ENCODE measurements at places on chromosomes 7 and 10. TPM values are rescaled to one million over a fixed set of nuclear protein-coding genes. Genes with fewer than 3 reads are reported as not detected.

GRCh38 chr10:56785292-56785691 is 424.2 kb upstream of the ZWINT start:
- no peaks in the 10 kb centered on the region for H3K27me3 ChIP-seq
- H3K4me3 ChIP-seq = no peak overlapping the region
- no peak overlapping the region for H3K27ac ChIP-seq
- H3K4me1 ChIP-seq = no peaks in the 10 kb centered on the region
- no peaks in the 10 kb centered on the region for H3K36me3 ChIP-seq

Gene CLRN3
- polyA plus RNA-seq = 84.5 TPM

DNA sequence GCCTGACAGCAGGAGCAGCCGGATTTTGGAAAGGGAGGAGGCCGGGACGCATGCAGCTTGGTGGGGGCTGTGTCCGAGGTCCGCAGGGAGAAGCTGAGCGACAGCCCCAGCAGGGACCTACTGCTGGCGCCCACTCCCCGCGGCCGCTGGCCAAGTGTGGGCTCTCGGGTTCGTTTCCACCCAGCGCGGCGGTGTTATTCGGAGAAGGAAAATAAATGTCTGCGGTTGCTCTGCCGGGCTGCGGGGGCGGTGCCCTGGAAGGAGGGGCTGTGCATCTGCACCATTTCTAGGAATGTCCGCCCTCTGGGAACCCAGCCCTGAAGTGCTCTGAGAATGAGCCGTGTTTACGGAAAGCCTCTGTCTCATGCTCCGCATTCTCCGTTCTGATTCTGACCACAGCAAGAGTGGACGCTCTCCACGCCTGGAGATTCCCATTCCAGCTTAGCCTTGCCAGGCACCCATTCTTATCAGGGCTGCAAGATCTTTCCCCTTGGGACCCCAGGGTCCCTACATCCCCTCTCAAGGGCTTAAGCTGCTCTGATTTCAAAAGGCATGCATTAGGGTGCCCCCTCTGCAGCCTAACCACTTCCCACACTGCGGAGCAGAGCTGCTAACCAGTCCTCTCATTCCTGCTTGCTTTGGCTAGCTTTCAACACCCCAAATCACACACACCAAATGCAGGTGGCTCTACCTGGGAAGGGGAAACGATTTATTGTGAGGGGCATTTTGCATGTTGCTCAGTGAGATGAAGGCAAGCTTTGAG is 256.6 kb upstream of the GLI3 start:
- no peaks in the 10 kb centered on the region for H3K36me3 ChIP-seq
- DNase-seq = peak; percentile 3
- no peaks in the 10 kb centered on the region for H3K4me1 ChIP-seq
- peaks cover 14% of the 10 kb centered on the region for H3K27me3 ChIP-seq
- peak overlapping the region; percentile 28 for H3K27ac ChIP-seq
- H3K4me3 ChIP-seq = peak overlapping the region; percentile 45

- H3K4me3 ChIP-seq = no peak overlapping the region
- DNase-seq = no peak
- no peaks in the 10 kb centered on the region for H3K27me3 ChIP-seq
- H3K4me1 ChIP-seq = no peaks in the 10 kb centered on the region
- no peak overlapping the region for H3K27ac ChIP-seq
- no peaks in the 10 kb centered on the region for H3K36me3 ChIP-seq
These were observed 101.6 kb downstream of the ABLIM1 start for GRCh38 chr10:114556236-114557122.

- H3K36me3 ChIP-seq = no peaks in the 10 kb centered on the region
- no peak overlapping the region for H3K27ac ChIP-seq
- H3K4me1 ChIP-seq = peaks cover 2% of the 10 kb centered on the region
- DNase-seq = no peak
- H3K4me3 ChIP-seq = no peak overlapping the region
These were observed 16.0 kb downstream of the TCAF1 start for GRCh38 chr7:143885951-143886350.

Gene PDE6C
- polyA plus RNA-seq = not detected

Gene FAM25A
- not detected for polyA plus RNA-seq

- DNase-seq = no peak
- no peak overlapping the region for H3K27ac ChIP-seq
- H3K27me3 ChIP-seq = no peaks in the 10 kb centered on the region
- no peaks in the 10 kb centered on the region for H3K36me3 ChIP-seq
These were observed 22.9 kb downstream of the GSAP start for GRCh38 chr7:77393261-77393660.

Gene HTR5A
- not detected for polyA plus RNA-seq

GRCh38 chr10:124997771-124998623 is 56.1 kb downstream of the ZRANB1 start:
- DNase-seq = no peak
- H3K4me3 ChIP-seq = no peak overlapping the region

Gene TLX1
- polyA plus RNA-seq = 1.6 TPM

GRCh38 chr7:121397822-121398221 is 1.7 kb upstream of the FAM3C start:
- H3K4me3 ChIP-seq = no peak overlapping the region
- peak; percentile 65 for DNase-seq
- peaks cover 4% of the 10 kb centered on the region for H3K4me1 ChIP-seq
- H3K27me3 ChIP-seq = no peaks in the 10 kb centered on the region
- no peak overlapping the region for H3K27ac ChIP-seq

DNA sequence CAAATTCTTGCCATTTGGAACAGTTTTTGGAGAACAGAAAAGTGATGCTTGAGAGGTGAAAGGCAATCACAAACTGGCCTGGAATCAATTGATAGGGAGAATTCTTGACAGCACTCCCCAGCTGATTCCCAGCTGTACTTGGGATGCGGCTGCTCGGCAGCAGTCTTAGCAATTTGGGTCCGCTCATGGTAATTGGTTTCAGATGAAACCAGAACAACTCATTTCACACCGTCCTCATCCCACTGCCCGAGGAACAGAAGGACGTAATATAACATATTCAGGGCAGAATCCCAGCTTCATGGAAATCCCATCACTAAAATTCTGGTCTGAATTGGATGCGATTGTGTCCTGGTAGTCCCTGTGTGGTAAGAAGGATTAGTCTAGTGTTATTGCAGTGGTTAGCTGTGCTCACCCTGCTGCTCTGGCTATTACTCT is 223.3 kb upstream of the FERD3L start:
- no peak overlapping the region for H3K27ac ChIP-seq
- no peaks in the 10 kb centered on the region for H3K36me3 ChIP-seq
- no peaks in the 10 kb centered on the region for H3K4me1 ChIP-seq
- no peaks in the 10 kb centered on the region for H3K27me3 ChIP-seq

Gene PSTK
- polyA plus RNA-seq = 1.4 TPM

Gene LFNG
- polyA plus RNA-seq = 19.6 TPM

DNA sequence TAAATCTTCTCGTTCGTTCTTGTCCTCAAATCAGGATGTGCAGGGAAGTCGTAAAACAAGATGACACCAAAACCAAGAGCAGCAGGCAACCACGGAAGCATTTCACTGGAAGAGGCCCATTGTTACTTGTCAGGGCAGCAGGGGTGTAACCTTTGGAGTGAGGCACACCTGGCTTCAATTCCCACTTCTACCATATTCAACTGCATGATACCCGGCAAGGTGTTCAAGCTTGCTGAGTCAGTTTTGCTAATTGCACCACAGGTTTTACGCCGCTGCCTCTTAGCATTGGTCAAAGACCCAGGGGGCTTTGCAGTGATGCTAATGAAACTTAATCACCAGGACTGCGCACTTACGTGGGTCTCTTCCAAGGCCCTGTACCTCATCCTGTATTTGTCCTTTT is 50.0 kb upstream of the PTER start:
- H3K4me3 ChIP-seq = no peak overlapping the region
- H3K36me3 ChIP-seq = no peaks in the 10 kb centered on the region
- H3K4me1 ChIP-seq = no peaks in the 10 kb centered on the region
- H3K27ac ChIP-seq = no peak overlapping the region

DNA sequence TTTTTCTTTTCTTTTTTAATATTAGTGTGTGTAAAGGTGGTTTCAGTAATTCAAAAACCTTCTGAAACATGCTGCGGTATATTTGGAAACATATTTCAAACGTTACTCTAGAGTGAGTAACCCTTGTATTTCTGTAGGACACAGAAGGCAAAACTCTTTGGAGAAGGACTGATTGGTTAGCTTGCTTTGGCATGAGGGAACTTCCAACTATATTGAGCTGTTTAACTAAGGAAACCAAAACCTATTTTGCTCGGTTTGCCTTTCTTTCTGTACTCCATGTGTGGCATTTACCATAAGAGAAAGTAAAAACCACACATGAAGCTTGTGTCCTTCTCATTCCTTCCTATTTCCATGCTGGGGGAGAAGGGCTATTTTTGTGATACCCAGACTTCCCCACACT is 149.8 kb downstream of the DYNC1I1 start:
- no peak overlapping the region for H3K27ac ChIP-seq
- H3K4me3 ChIP-seq = no peak overlapping the region
- H3K27me3 ChIP-seq = no peaks in the 10 kb centered on the region
- H3K36me3 ChIP-seq = no peaks in the 10 kb centered on the region
- DNase-seq = no peak

- peak overlapping the region; percentile 79 for H3K27ac ChIP-seq
- no peak overlapping the region for H3K4me3 ChIP-seq
- H3K36me3 ChIP-seq = no peaks in the 10 kb centered on the region
- H3K4me1 ChIP-seq = peaks cover 2% of the 10 kb centered on the region
These were observed 9.2 kb downstream of the ITPRIP start for GRCh38 chr10:104328896-104329710.

DNA sequence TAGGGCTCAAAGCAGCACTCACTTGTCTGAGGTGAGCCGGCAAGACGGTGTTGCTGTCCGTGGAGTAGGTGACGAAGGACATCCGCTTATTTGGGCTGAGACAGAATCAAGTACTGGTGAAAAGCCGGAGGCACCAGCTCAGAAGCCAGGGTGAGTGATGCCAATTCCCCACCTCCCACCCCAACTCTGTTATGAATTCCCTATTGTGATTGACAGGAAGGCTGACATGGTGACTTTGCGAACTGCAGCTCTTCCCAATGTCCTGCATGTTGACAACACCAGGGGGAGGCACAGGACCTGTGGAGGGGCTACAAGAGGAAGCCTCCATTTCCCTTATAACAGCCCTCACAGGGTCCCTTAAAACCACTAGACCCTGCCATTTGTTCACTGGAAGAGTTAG is 52.3 kb upstream of the MSMB start:
- H3K4me1 ChIP-seq = no peaks in the 10 kb centered on the region
- H3K4me3 ChIP-seq = no peak overlapping the region
- no peaks in the 10 kb centered on the region for H3K27me3 ChIP-seq
- H3K36me3 ChIP-seq = no peaks in the 10 kb centered on the region
- H3K27ac ChIP-seq = no peak overlapping the region

DNA sequence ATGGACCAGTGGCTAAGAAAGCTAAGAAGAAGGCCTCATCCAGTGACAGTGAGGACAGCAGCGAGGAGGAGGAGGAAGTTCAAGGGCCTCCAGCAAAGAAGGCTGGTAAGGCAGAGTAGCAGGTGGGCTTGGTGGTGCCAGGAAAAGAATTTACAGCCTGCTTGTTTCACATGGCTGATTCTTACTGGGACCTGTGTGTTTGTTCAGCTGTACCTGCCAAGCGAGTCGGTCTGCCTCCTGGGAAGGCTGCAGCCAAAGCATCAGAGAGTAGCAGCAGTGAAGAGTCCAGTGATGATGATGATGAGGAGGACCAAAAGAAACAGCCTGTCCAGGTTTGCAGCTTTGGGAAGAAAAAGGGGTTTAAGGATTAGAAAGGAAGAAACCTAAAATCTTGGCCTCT is 5.0 kb downstream of the NOLC1 start:
- no peak overlapping the region for H3K27ac ChIP-seq
- H3K4me3 ChIP-seq = no peak overlapping the region
- H3K36me3 ChIP-seq = peaks cover 39% of the 10 kb centered on the region
- H3K27me3 ChIP-seq = no peaks in the 10 kb centered on the region

GRCh38 chr10:78045237-78045636 is 11.6 kb downstream of the RPS24 start:
- H3K27ac ChIP-seq = no peak overlapping the region
- no peaks in the 10 kb centered on the region for H3K27me3 ChIP-seq
- no peaks in the 10 kb centered on the region for H3K4me1 ChIP-seq
- no peak for DNase-seq

Gene SLC26A5
- 0.03 TPM for polyA plus RNA-seq

DNA sequence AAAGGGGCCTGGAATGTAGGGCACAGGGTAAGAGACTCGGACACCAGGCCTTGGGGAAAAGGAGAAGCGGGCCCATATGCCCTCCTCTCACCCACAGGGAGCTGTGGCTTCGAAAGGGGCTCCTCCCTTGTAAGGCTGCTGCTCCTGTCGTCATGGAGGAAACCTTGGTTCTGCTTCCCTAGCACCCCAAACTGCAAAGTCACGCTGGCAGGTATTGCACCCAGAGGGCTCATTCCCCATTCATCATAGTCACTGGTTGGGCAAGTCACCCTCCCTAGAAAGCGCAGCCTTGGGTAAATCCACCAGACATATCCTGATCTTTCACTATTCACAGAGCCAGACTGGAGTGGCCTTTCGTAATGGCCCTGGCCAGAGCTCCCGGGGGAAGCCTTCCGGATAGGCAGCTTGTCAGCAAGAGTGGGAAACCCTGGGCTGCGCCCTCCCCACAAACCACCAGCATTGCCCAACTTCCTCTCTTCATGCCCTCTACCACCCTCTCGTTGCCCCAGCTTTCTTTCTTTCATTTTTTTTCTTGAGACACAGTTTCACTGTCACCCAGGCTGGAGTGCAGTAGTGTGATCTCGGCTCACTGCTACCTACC is 121.0 kb downstream of the HIP1 start:
- no peaks in the 10 kb centered on the region for H3K36me3 ChIP-seq
- no peak overlapping the region for H3K4me3 ChIP-seq
- H3K4me1 ChIP-seq = no peaks in the 10 kb centered on the region

DNA sequence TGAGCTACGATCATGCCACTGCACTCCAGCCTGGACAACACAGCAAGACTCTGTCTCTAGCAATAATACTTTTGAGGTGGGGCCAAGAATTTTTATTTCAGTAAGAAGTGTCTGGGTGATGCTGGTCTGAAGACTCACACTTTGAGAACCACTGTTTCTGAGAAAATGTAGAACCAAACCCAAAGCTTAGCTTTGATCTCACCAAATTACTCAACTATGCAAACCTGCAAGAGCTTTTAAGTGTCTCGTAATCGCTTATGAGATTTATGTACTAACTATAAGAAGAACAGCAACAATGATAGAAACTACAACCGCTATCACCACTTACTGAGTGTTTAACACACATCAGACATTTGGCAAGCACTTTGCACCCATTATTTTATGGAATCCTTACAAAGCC is 29.5 kb downstream of the APBB1IP start:
- H3K4me1 ChIP-seq = no peaks in the 10 kb centered on the region
- no peak overlapping the region for H3K27ac ChIP-seq
- DNase-seq = no peak
- H3K36me3 ChIP-seq = no peaks in the 10 kb centered on the region

- H3K4me1 ChIP-seq = peaks cover 14% of the 10 kb centered on the region
- no peak overlapping the region for H3K4me3 ChIP-seq
- H3K27ac ChIP-seq = no peak overlapping the region
- H3K36me3 ChIP-seq = no peaks in the 10 kb centered on the region
These were observed 57.2 kb upstream of the INPP5A start for GRCh38 chr10:132480356-132480755.

DNA sequence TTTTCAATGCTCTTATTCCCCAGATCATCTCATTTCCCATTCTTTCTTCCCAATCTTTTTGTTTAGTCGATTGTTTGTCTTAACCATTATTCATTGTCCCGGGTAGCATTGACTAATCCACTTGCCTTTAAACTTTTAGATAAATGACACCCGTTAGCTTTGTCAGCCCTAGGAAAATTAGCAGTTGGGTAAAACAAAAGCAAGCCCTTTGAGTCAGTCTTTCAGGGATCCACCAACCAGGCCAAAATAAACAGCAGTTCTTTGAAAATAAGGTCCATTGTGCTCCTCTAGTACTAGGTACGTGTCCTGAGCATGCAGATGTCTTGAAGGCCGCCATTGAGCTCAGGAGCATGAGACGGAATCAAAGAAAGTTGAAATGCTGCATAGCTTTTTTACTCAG is 369.7 kb upstream of the MYO3A start:
- no peak overlapping the region for H3K4me3 ChIP-seq
- DNase-seq = no peak

All from small intestine (tissue), 16 donors.